ENCODE measurements at places on chromosomes 7 and 10.

GRCh38 chr7:135239263-135239662, 5.6 kb downstream of the STRA8 start:
- DNase-seq, result no peak

DNA sequence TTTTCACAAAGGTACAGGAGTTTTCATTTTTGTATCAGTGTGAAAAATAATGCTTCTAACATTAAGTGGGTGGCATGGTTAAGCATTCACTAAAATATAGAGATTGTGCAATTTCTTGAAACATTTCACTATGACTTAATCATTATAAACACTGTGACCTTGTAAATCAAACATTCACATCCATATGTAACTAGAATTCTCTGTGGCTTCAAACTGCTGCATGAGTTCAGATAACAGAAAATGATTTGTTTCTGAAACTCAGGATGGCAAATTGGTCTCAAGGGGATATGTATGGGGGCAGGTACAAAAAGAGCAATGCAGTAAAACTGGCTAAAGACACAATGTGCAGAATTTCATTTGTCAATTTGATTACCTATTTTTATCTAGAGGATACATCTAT, 3.8 kb downstream of the FAM133B start:
- DNase-seq, result no peak

DNA sequence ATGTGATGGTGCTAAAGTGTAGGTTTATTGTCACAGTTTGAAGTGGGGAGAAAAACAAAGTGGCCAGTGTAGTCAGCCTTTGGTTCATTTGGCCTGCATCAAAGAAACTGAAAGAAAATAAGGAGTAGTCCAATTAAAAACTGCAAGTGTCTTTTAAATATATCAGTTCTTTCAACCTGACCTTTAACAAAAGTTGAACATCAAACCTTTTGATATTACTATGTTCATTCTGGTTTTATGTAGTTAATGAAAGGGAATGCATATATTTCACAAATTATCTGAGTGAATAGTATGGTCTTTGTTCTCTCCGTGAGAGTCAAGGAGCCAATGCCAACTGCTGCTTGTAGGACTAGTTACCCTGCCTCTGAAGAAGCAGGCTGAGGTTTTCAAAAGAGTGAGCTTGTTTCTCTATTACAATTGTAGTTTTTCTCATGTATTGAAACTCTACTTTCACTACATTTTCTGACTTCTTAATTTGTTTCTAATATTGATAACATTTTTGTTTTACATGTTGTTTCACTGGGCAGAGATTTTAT, 1160.8 kb upstream of the LRRTM3 start:
- no peak for DNase-seq

- DNase-seq, result no peak
Observed at GRCh38 chr10:114682532-114682931, 24.5 kb upstream of the ABLIM1 start.

- peak; percentile 35 for DNase-seq
Observed at GRCh38 chr10:102660888-102661657, 16.8 kb downstream of the TRIM8 start.

GRCh38 chr7:42104694-42105093, 132.3 kb downstream of the GLI3 start:
- DNase-seq, result no peak

DNA sequence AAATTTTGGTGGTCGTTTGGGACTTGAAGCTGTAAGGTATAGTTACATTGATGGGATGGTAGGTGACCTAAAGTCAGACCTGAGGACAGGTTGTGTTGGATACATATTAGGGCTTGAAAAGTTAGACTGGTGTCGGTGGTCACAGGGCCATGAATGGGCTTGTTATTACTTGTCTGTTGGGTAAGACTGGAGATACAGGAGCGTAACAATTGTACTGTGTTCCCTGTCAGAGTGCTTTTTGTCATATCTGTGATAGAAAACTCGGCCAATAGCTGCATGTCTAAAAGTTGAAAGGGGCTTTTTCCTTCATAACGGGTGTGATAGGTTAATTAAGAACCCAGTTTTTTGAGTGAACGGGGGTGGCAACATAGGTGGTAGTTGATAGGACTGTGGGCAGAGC, 13.5 kb upstream of the CHST3 start:
- no peak for DNase-seq

DNA sequence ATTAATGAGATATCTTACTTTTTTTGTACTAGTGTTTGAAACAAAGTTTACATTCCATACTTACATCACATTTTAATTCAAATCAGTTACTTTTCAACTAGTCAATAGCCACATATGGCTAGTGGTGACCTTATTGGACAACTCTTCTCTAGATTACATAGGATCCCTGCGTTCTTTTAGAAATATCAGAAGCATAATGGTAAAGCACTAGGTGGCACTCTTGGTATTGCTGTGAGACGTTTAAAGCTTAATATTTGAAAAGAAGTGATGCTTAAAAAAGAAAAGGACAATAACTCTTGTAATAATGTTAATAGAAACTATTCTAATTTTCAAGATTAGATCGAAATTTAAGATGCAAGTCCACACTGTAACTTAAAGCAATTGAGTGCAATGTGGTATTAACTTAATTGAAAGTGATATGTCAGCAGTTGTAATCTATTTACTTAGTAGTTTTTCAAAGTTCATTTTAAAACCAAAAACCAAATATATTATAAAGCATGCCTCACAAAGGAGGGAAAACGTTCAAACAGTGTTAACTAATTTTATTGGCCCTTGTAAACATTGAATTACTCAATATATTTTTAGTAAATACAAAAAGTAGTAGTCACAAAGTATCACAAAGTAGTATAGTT, 339.1 kb downstream of the ATRNL1 start:
- DNase-seq, result no peak

GRCh38 chr7:100190048-100190711, 12.5 kb downstream of the STAG3 start:
- DNase-seq, result no peak

DNA sequence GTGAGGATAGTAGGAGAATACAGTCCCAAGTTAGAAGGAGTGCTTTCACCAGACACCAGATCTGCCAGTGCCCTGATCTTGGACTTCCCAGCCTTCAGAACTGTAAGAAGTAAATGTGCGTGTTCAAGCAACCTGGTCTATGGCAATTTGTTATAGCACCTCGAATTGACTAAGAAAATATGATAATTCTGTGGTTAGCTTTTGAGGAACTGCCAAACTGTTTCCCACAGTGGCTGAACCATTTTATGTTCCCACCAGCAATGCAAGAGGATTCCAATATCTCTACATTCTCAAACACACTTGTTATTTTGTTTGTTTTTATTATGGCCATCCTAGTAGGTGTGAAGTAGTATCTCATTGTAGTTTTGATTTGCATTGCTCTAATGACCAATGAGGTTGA, 47.0 kb downstream of the RBM20 start:
- no peak for DNase-seq

- DNase-seq, result no peak
Observed at GRCh38 chr7:117982071-117983055, 109.1 kb upstream of the CTTNBP2 start.

All from stimulated activated CD8-positive, alpha-beta memory T cell treated with anti-CD3 and anti-CD28 coated beads, Interleukin-15, amount 100 ng/mL, for 24 hours (primary cell).